ENCODE measurements at places on chromosomes 13 and 19.

GRCh38 chr13:56869671-56870070 lies 271.0 kb upstream of the PRR20A start:
- H3K36me3 ChIP-seq, result no peaks in the 10 kb centered on the region
- no peaks in the 10 kb centered on the region for H3K27me3 ChIP-seq
- no peaks in the 10 kb centered on the region for H3K4me1 ChIP-seq

GRCh38 chr13:111410232-111411021 lies 90.0 kb downstream of the TEX29 start:
- H3K27me3 ChIP-seq, result peaks cover 9% of the 10 kb centered on the region
- no peaks in the 10 kb centered on the region for H3K36me3 ChIP-seq
- DNase-seq, result no peak
- H3K4me3 ChIP-seq, result no peak overlapping the region
- no peaks in the 10 kb centered on the region for H3K4me1 ChIP-seq

- no peak overlapping the region for H3K4me3 ChIP-seq
- peaks cover 10% of the 10 kb centered on the region for H3K36me3 ChIP-seq
- DNase-seq, result no peak
- H3K27ac ChIP-seq, result no peak overlapping the region
- peaks cover 17% of the 10 kb centered on the region for H3K4me1 ChIP-seq
- no peaks in the 10 kb centered on the region for H3K27me3 ChIP-seq
Measured at GRCh38 chr13:49272296-49272695, 24.6 kb downstream of the CDADC1 start.

- peaks cover 27% of the 10 kb centered on the region for H3K36me3 ChIP-seq
- H3K4me1 ChIP-seq, result peaks cover 3% of the 10 kb centered on the region
- no peak overlapping the region for H3K4me3 ChIP-seq
- no peak overlapping the region for H3K27ac ChIP-seq
- no peaks in the 10 kb centered on the region for H3K27me3 ChIP-seq
Measured at GRCh38 chr13:45481688-45482087, 16.9 kb downstream of the COG3 start.

DNA sequence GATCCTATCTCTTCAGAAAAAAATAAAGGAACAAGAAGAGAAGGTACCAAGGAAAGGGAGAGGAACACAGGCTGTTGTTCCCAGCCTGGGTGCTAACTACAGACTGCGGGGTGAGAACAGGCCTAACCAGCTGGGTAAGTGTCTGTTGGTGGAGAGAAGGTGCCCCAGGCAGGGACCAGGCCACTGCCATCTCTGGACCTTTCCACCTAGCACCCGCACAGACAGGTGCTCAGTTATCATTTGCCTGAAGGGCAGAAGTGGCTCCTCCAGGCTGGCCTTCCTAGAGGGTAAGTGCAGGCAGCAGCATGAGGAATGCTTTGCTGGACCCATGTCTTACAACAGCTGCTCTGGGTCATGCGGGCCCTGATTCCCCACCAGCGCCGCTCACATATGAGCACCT lies 10.1 kb downstream of the DNMT1 start:
- H3K27me3 ChIP-seq, result no peaks in the 10 kb centered on the region
- H3K4me1 ChIP-seq, result peaks cover 22% of the 10 kb centered on the region
- no peak overlapping the region for H3K27ac ChIP-seq
- no peak for DNase-seq

DNA sequence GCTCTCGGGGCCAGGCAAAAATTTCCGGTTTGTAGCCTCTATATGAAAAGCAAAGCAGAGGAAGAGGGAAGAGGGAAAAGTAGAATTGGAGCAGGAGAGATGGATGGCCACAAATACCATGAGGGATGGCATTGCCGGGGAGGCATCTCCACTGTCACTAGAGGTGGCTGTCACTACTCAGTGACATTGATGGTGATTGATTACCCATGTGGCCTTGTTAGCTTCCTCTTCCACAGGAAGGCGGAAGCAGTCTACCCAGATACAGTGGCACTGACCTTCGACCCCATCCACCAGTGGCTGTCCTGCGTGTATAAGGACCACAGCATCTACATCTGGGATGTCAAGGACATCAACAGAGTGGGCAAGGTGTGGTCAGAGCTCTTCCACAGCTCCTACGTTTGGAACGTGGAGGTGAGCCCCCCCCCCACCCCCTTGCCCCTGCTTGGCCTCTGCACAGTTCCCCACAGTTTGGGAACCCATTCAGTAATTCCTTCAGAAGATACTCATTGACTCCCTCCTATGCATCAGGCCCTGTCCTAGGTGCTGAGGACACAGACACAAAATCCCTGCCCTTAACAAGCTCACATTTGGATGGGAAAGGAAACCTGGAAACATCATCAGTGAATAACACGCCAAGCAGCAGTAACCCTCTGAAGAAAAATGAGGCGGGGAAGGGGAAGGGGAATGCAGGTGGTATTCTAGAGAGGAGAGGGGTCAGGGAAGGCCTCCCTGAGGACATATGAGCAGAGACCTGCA lies 18.6 kb downstream of the WDR62 start:
- H3K4me1 ChIP-seq, result peaks cover 2% of the 10 kb centered on the region
- H3K4me3 ChIP-seq, result no peak overlapping the region
- no peaks in the 10 kb centered on the region for H3K27me3 ChIP-seq
- H3K36me3 ChIP-seq, result peaks cover 29% of the 10 kb centered on the region
- no peak for DNase-seq

DNA sequence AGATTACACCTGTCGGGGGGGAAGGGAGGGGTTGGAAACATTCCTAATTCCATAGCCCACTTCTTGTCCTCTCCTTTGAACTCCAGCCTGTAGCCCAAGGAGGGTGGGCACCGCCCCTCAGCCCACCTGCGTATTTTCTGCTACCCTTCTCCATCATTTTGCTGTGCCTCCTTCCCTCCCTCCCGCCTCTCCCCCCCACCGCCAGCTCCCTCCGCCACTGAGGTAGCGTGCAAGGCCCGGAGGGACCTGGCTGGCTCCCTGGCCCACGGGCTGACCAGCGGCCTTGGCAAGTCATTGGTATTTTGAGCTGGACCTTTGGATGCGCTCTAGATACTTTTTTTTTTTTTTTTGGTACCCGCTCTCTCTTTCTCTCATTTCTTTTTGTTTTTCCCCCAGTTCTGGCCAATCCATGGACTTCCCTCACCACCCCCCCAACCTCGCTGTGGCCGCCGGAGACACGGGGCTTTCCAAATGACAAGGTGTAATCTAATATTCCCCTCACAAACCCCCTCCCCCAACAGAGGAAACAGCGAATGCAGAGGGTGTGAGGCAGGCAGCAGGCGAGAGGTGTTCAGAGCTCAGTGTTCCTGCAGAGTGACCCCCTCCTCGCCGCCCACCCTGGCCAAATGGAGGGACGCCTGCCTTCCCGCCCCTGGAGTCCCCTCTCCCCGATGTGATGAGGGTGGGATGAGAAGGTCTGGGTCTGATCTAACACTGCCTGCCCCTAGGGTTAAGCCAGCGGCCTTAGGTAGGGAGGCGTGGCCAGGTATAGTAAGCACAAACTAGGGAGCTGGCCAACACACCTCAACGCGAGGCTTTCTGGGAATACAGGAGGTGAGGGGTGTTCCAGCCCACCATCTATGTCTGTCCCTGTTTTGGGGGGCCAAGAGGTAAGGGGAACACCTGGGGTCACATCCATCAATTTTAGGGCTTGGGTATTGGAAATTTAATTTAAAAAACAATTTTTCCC lies 89.2 kb downstream of the PTPRS start:
- H3K36me3 ChIP-seq, result peaks cover 6% of the 10 kb centered on the region
- no peak for DNase-seq
- H3K27me3 ChIP-seq, result peaks cover 7% of the 10 kb centered on the region
- no peak overlapping the region for H3K4me3 ChIP-seq
- no peak overlapping the region for H3K27ac ChIP-seq
- H3K4me1 ChIP-seq, result peaks cover 6% of the 10 kb centered on the region

GRCh38 chr13:62524061-62524460 lies 1108.4 kb upstream of the PCDH20 start:
- H3K4me1 ChIP-seq, result no peaks in the 10 kb centered on the region
- H3K36me3 ChIP-seq, result no peaks in the 10 kb centered on the region
- H3K27me3 ChIP-seq, result no peaks in the 10 kb centered on the region
- H3K27ac ChIP-seq, result no peak overlapping the region
- no peak for DNase-seq
- no peak overlapping the region for H3K4me3 ChIP-seq

GRCh38 chr13:77674852-77675251 lies 22.6 kb upstream of the SLAIN1 start:
- no peak overlapping the region for H3K27ac ChIP-seq
- no peak overlapping the region for H3K4me3 ChIP-seq
- H3K4me1 ChIP-seq, result no peaks in the 10 kb centered on the region

- H3K27me3 ChIP-seq, result no peaks in the 10 kb centered on the region
- H3K4me1 ChIP-seq, result peaks cover 5% of the 10 kb centered on the region
- H3K4me3 ChIP-seq, result no peak overlapping the region
- no peak for DNase-seq
- H3K27ac ChIP-seq, result no peak overlapping the region
Measured at GRCh38 chr19:46755077-46755852, 9.0 kb upstream of the STRN4 start.

DNA sequence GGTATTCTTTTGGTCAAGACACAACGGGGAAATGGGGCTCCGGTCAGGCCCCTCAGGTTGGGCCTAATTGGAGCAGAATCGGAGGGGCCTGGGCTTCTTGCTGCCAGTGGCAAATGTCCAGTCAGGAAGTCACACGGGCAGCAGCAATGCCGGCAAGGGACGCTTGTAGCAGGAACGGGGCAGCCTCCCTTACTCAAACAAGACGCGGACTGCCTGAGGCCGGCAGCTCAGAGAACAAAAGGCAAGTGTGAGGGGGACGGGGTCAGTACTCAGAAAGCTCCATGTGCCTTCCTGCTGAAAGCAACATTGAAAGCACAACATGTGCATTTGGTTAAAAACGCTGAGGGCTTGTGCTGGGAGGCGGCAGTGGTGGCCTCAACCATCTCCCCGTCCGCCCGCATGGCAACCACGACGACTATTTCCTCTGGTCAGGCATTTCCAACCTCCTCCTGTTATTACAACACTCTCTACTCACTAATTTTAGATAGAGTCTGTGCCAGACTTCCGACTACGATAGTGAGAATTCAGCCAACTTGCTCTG lies 20.5 kb upstream of the RASA3 start:
- peaks cover 4% of the 10 kb centered on the region for H3K36me3 ChIP-seq
- no peak overlapping the region for H3K4me3 ChIP-seq
- no peaks in the 10 kb centered on the region for H3K27me3 ChIP-seq

DNA sequence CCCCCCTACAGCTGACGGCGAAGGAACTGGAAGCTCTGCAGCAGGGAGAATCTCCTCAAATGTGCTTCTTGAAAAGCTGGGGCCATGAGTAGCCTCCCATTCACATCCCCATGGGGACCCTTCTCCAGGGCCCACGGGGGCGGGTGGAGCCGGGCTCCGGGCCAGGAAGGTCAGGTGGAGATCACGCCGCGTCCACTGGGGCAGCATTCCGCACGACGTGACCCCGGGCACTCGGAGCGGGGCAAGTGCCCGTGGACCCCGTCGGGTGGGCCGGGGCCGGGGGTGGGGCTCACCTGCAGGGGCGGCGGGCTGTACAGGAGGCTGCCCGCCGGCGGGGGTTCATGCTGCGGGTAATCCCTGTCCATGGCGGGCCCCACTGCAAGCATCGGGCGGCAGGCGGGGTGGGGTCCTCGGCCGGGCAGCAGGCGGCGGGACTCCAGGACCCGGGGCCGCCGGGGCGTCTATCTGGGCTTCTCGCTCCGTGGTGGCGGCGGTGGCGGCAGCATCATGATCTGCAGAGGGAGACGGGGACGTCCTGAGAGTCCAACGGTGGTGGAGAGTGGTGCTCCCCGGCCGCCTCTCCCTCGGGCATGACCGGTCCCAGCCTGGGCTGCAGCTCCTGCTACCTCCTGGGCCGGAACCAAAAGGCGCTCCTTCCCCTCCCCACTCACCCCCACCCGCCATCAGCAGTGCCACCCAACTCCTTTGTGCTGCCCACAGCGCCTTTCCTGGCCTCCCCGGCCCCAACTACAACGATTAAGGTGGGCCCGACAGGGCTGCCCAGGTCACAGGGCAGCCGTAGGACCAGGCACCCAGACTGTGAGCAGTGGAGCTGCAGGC lies 20.0 kb downstream of the SBNO2 start:
- H3K27ac ChIP-seq, result no peak overlapping the region
- peaks cover 2% of the 10 kb centered on the region for H3K36me3 ChIP-seq
- no peaks in the 10 kb centered on the region for H3K4me1 ChIP-seq
- H3K4me3 ChIP-seq, result no peak overlapping the region
- no peaks in the 10 kb centered on the region for H3K27me3 ChIP-seq

GRCh38 chr19:46513461-46514236 lies 18.0 kb upstream of the PNMA8B start:
- H3K4me1 ChIP-seq, result peaks cover 4% of the 10 kb centered on the region
- peak; percentile 91 for DNase-seq
- H3K4me3 ChIP-seq, result no peak overlapping the region
- H3K36me3 ChIP-seq, result no peaks in the 10 kb centered on the region
- H3K27me3 ChIP-seq, result peaks cover 15% of the 10 kb centered on the region

DNA sequence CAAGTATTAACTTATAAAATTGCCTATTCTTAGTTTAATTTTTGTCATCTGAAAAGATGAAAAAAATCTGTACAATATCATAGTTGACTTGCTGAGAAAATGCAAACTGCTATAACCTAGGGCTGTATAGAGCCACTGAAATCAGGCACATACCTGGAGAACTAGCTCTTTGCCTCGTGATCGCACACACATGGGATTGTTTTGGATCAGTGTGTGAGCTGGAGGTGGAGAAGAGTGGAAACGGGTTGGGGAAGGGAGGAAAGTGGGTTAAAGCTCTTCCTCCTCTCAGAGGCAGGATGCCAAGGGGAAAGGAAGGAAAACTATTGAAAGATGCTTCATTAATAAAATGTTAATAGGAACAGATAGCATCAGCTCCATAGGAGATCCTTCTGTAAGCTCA lies 2.7 kb downstream of the MTUS2 start:
- no peak overlapping the region for H3K27ac ChIP-seq
- H3K27me3 ChIP-seq, result peaks cover 45% of the 10 kb centered on the region
- no peak for DNase-seq

DNA sequence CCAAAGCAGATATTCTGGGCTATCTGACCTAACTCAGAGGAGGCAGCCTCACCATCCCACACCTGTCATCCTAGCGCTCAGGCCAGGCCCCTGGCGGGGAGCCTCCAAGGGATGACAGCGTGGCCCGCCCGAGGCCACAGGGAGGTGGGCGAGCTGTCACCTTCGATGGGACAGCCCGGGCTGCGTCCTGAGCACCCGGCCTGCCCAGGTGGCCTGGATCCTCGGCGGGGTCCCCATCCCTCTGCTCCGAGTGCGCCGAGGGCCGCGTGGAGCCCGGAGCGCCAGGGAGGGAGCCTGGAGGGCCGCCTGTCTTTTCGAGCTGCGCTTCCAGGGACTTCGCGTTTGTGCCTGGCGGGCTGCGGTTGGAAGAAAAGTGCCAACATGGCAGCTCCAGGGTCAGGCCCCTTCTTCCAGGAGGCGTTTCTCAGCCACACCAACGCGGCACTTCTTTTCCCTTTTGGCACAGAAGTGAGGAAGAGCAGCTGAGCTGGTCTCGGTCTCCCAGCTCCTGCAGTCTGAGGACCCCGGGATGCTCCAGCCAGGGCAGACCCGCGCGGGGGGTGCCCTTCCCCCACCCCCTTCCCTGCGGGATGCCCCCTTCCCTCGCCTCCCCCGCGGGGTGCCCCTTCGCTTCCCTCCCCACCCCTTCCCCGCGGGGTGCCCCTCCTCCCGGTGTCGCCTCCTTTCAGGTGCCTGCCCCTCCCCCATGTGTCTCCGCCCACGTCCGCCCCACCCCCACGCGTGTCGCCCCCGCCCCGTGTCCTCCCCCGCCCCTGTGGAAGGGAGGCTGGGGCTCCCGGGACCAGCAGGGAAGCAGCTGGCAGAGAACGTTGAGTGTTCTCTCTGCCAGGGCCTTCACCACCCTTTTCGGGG lies 42.3 kb downstream of the GJA3 start:
- H3K4me1 ChIP-seq, result peaks cover 20% of the 10 kb centered on the region
- H3K36me3 ChIP-seq, result no peaks in the 10 kb centered on the region
- H3K27me3 ChIP-seq, result peaks cover 4% of the 10 kb centered on the region
- H3K4me3 ChIP-seq, result peak overlapping the region; percentile 76
- no peak overlapping the region for H3K27ac ChIP-seq

All from activated naive CD8-positive, alpha-beta T cell treated with anti-CD3 and anti-CD28 coated beads, Interleukin-2, amount 50 U/mL, for 24 hours (primary cell).